ENCODE measurements at places on chromosomes 12 and 14.

GRCh38 chr14:95215094-95215725 lies 57.9 kb upstream of the DICER1 start:
- DNase-seq = no peak

- DNase-seq = no peak
These were observed 2.0 kb upstream of the STON2 start for GRCh38 chr14:81402123-81402495.

DNA sequence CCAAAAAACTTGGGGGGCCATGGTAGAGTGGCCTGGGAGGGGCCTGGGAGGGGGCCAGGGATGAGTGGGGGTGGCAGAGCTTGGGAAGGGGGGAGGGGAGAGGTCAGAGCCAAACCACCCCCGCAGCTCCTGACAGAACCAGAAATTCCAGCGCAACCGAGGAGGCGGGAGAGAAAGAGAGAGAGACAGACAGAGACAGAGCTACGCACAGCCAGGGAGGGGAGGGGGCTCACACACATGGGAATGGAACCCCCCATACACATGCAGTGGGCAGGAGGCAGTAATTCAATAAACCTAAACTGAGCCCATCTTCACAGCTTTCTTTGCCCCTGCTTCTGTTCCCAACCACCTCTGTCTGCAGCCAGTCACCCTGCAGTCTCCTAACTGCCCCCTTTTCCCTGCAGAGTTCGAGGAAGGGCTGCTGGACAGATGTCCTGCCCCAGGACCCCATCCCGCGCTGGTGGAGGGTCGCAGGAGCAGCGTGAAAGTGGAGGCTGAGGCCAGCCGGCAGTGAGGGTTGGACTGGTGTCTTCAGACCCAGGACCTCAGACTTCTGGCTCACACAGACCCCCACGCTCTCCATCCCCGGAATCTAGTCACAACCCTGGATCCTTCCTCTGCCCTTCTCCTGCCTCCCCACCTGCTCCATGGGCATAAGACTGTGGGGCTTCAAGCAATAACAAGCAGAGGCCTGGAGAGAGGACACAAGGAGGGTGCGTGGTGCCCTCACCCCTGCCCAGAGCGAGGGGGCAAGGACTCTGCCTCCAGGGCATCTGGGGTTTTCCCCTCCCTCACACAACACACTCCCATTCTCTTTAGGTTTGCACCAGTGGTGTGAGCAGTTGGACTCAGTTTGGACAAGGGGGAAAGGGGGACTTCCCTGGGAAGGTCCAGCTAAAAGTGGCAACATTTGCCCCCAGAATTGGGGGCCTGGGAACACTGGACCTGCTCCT lies 5.6 kb downstream of the NAB2 start:
- DNase-seq = no peak

DNA sequence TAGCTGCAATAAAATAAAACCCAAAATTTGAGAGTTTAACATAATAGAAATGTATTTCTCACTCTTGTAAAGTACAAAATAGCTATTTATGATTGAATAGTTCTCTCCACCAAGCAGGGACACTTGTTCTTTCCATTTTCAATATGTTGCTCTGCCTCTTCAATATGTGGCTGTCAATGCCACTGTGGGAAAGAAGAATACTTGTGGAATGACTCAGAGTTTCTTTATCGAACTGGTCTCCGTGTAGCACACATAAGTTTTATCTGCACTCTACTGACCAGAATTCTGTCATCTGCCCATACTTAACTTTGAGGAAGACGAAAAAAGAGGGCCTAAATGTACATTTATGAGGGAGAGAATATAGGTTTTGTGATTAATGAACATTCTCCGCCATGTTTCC lies 256.9 kb downstream of the ATXN7L3B start:
- DNase-seq = no peak

GRCh38 chr12:44158746-44159145 lies 322.9 kb downstream of the TMEM117 start:
- no peak for DNase-seq

DNA sequence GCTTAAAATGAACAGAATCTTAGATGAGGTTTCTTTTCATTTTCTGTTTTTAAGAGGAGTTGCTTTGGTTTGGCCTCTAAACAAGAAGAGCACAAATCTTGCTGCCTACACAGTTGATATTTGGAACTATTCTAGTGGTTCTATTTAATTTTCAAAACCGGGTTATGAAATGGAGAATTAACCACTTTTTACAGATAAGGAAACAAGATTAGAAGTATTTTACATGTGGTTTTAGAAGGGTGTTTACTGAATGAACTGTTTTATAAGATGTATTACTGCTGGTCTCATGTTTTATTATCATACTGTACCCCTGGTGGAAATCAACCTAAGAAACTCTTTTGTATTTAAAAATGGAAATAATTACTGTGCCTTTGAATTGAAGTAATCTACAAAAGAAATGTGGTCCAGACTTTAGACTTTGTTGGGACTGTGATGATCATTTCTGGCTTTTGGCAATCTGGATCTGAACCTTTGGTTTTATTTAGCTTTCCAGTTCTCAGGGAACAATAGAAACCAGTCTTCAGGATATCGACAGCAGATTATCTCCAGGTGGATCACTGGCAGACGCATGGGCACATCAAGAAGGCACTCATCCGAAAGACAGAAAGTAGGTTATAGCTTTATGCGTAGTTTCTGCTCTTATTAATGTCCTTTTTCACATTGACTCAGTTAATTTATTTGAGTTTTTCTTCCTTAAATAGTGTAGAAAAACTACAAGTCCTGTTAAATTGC lies 43.2 kb downstream of the TBK1 start:
- DNase-seq = no peak

DNA sequence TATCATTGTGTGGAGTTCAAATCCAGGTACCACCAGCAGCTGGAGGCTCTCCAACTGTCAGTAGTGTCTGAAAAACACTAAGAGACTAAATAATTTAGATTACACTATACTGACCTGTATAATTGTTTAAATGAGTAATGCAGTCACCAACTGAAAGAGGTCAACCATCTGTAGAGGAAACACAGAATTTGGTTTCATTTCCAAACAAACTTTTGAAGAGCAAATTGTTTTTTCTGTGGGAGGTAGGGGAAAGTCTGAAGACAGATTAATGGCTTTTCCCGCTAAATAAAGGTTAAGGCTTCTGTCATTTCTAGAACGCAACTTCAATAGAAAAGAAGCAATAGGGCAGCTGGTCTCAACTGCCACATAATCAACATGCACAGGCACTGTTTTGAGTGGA lies 462.6 kb downstream of the PRKD1 start:
- DNase-seq = no peak

DNA sequence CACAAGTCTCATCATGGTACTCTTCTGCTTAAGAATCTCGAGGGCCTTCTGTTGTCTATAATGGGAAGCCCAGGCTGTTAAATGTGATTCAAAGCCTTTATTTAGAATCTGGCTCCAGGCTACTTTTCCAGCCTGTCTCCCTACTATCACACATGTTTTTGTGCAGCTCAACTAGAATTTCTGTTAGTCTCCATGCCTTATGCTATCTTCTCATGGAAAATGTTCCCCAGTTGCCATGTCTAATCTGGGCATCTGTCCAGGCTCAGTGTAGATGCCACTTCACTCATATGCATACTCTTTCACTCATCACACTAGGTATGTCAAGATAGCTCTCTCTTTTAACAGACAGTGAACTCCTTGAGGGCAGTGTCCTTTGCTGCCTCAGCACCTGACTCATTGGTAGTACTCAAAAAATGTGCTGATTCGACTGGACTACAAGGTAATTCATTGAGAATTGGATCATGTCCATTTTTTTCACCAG lies 145.3 kb downstream of the TTLL5 start:
- no peak for DNase-seq

GRCh38 chr12:50419112-50419909 lies 18.6 kb downstream of the LARP4 start:
- DNase-seq = no peak

DNA sequence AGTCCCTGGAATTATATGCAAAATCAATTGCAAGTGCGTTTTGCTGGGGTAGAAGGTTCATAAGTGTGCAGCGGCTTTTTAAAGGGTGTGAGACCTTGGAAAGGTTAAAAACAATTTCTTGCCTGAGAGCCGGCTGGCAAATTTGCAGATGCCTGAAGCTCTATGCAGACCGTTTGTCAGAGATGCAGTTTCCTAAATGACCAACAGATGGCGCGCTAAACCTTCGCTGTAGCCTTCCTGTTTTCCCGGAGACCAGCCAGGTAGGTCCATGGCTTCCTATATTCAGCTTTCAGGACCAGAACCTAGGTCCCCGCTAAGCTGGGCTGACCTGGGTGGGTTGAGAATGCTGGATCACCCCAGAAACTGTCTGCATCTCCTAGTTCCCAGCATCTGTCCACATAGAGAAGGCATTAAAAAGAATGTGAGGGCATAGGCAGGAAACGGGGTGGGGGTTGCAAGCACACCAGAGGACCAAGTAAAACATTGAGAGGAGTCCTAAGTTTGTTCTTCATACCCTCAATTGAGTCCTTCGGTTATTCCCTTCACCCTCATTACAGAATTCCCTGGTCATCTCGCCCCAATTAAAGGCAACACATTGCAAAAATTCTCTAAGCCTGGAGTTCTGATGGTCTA lies 5.7 kb upstream of the NOS1 start:
- no peak for DNase-seq

- DNase-seq = no peak
These were observed 39.9 kb downstream of the INSM2 start for GRCh38 chr14:35573911-35574310.

- DNase-seq = no peak
These were observed 88.9 kb downstream of the PTGER2 start for GRCh38 chr14:52402812-52403526.

GRCh38 chr12:85017618-85018017 lies 18.5 kb downstream of the TSPAN19 start:
- DNase-seq = no peak

DNA sequence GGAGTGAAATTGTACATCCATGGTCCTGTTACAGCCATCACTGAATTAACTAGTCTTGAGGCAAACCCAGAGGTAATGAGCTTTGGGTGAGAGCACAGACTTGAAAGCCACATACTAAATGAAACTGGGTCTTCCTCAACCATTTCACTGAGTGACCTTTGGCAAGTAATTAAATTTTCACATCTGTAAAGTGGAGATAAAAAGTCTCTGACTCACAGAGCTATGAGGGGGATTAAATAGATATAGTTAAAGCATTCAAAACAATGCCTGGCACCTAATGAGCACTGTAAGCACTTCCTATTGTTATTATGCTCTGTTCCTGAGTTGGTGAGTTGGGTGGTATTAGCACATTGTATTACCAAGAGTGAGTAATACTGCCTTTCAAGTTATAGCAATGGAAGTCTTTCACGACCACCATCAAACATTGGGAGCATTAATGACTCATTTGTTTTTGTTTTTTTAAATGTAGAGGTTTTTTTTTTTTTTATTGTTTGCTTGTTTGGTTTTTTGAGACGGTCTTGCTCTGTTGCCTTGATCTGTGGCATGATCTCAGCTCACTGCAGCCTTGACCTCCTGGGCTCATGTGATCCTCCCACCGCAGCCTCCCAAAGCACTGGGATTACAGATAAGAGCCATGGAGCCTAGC lies 12.5 kb upstream of the STRN3 start:
- DNase-seq = no peak

DNA sequence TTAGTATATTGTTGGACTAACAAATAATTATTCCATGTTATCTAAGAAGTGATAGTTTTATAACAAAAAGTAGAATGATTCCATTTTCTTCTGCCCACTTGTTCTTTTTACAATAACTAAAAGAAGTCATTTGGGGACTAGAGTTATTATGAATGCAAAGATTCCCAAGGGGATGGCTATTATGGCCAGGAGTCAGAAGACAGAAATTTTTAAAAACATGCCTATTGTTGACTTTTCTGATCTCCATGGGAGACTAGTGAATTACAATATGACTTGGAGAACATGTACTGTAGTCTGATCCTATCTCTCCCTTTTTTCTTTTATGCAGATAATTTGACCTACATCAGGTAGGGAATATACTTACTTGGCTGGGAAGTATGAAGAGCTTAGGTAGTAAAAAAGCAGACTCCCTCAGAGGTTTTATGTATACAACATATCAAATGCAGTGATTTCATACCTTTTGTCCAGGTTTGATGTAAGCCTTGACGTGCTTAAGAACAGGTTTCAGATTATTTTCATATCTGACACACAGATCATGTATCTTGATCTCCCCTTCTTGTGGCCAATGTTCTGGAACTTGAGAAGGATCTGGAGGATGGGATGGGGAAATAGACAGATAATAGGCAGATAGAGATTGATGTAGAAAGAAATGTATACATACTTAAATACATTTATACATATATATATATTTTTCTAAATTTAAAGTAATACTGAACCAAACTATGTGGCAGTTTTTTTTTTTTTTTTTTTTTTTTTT lies 41.0 kb upstream of the KCNJ8 start:
- no peak for DNase-seq

DNA sequence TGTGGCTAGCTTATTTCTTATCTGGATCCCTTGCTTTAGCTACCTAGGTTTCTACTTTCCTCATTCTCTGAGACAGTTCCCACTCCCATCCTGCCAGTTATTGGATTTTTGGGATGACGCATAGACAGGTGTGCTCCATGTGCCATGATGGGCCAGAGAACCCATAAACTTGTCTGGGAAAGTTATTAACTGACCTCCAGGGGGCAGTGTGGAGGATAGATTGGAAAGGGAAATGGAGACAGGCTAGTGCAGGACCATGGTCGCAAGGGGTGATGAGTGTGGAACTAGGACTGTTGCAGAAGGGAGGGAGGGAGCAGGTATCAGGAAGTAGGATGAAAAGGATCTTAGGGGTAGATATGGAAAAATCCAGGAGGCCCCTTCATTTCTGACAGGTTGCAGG lies 80.3 kb downstream of the ESRRB start:
- DNase-seq = no peak

GRCh38 chr14:92416544-92416943 lies 93.6 kb downstream of the SLC24A4 start:
- no peak for DNase-seq

GRCh38 chr14:72075649-72076334 lies 143.6 kb downstream of the RGS6 start:
- DNase-seq = no peak

GRCh38 chr12:43294916-43295315 lies 257.1 kb downstream of the ADAMTS20 start:
- DNase-seq = no peak

DNA sequence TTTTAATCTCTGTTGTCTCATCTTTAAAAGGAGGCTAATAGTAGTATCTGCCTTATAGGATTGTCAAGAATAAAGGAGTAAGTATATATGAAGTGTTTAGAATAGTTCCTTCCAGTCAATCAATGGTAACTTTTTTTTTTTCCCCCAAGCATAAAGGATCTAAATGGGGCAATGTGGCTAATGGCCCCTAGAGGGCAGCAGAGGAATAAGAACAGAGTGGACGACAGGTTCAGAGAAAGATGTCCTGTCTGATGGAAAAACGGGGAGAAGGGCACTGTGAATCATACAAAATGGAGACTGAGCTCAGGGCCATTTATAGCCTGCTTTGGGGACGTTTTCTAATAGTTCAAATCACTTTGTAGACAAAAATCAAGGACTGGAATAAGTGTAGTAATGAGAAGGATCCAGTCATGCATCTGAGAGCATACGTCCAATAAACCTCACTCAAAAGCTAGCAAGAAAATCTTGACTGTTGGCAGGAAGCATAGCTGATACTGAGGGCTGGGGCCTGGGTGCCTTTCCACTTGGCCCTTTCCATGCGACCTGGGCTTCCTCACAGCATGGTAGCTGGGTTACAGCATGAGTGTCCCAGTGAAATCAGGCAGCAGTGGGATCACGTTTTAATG lies 51.3 kb downstream of the IFNG-AS1 start:
- DNase-seq = peak; percentile 46

- no peak for DNase-seq
These were observed 69.4 kb downstream of the CD163L1 start for GRCh38 chr12:7374423-7375144.

- DNase-seq = no peak
These were observed 181.3 kb downstream of the RMST start for GRCh38 chr12:97643924-97644323.

- no peak for DNase-seq
These were observed 75.2 kb downstream of the PLEKHG3 start for GRCh38 chr14:64779472-64779871.

Measured in effector memory CD4-positive, alpha-beta T cell (primary cell).